ENCODE measurements at places on chromosomes 7 and 10.

DNA sequence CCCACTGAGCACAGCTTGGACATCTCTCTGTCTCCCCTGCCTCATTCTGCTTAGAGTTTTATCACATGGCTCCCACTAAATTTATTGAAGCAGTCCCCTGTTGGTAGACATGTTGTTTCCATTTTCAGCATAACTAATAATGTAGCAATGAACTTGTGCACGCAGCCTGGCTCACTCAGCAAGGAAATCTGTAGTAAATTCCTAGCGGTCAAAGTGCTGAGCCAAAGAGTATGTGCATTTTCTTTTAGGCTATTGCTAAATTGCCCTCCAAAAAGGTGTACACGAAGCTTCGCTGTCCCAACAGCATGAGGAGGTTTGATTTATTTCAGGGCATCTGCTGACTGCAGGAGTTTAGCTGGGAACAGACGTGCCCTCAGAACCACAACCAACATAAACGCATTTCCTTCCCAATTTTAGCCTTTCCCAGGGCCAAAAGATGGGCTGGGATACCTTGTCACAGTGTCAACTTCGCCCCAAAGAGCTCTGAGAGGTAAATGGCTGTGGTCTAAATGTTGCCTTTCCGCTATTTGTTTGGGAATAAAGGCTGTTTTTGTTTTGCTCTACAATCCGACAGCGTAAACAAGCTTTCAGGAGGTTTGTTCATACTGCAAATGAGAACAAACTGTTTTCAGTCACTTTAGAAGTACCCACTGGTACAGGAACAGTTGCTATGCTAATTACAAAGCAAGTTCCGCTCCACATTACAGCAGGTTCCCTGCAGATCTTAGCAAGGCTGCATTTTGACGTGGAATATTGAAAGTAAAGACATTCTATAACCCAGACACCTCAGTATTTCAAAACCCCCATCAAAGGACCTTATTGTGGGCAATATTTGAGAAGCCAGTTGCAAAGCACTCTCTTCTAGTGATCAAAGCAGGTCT lies 16.8 kb downstream of the VSIR start:
- DNase-seq: no peak

- no peak for DNase-seq
Observed at GRCh38 chr10:104577861-104578521, 63.1 kb upstream of the SORCS3 start.

- no peak for DNase-seq
Observed at GRCh38 chr7:139798221-139798620, 20.4 kb upstream of the HIPK2 start.

GRCh38 chr7:154592388-154592787 lies 410.5 kb downstream of the PAXIP1 start:
- no peak for DNase-seq

DNA sequence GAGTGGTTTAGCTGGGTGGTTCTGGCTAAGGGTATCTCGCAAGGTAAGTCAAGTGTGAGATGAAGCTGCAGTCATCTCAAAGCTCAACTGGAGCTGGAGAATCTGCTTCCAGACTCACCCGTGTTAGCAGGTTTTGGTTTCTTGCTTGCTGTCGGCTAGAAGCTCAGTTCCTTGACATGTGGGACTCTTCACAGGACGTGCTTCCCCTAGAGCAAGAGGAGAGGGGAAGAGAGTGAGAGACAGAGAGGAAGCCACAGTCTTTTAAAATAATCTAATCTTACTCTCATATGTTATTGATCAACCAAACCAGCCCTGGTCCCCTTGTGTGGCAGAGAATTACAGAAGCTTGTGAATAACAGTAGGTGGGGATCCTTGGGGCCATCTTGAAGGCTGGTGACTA lies 199.5 kb downstream of the REEP3 start:
- DNase-seq: no peak

DNA sequence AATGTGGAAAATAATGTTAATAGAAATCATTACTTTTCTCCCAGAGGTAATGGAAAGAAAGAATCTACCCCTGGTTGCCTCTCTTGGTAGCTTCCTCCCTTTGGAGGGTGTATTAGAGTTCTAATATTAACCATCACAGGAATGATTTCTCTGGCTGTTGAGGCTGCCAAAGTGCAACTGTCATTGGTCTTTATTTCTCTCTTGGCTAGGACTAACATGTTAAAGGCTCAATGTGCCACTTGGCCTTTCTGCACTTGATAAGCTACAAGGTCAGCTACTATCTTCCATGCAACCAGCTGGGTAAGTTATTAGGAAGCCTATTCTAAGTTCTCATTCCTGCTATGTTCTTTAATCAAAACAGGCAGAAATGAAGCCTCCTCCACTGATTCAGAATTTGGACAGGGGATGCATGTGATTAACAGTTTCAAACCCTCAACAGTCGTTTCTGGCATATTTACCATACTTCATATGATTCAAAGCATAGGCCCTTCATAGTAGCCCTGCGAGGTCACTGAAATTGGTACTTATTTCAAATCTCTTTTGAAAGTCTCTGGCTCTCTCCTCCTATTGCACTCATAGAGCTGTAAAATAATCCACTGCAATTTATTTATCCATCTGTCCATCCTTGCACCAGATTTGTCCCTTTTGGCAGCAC lies 645.0 kb downstream of the SORCS1 start:
- no peak for DNase-seq

- DNase-seq: no peak
Observed at GRCh38 chr7:118202061-118202460, 18.1 kb downstream of the LSM8 start.

GRCh38 chr10:6647811-6648526 lies 67.9 kb upstream of the PRKCQ start:
- peak; percentile 80 for DNase-seq

All from globus pallidus (tissue), 1 donor.